Endothelial cell (in vitro differentiated cells): ENCODE measurements at places on chromosomes 13 and 19. TPM values are rescaled to one million over a fixed set of nuclear protein-coding genes. Genes with fewer than 3 reads are reported as not detected.
A peak's percentile ranks its signal among the peaks of the same experiment; 100 is the strongest.

DNA sequence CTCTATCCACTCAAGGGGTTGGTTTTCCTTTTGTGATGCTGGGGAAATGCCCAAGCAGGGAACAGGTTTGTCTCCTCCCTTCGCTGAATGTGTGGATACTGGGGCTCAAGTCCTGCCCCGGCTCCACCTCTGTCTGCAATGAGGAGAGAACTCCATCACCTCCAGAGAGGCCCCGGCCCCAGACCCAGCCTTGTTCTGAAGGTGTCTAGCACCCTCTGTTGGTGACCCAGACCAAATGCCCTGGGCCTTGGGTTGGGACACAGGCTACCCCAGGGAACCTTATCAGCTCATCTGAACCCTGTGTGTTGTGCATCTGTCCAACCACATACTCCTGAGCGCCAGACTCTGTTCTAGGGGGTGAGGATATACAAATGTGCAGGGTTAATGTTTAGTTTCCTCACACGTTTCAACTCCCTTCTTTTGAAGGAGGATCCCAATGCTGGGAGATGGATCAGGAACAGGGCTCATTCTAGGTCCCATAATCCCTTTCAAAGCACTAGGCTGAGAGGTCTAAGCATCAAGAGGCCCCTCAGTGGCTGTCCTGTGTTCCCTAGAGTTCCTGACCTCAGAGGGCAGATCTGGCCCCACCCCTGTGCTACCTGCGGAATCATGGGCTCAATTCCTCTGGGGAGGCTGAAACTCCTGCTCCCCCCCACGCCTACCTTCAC, 112.5 kb upstream of the SLC7A1 start:
- no peak overlapping the region for H3K4me3 ChIP-seq
- DNase-seq = peak; percentile 67
- H3K27me3 ChIP-seq = peaks cover 4% of the 10 kb centered on the region
- no peak overlapping the region for H3K27ac ChIP-seq

DNA sequence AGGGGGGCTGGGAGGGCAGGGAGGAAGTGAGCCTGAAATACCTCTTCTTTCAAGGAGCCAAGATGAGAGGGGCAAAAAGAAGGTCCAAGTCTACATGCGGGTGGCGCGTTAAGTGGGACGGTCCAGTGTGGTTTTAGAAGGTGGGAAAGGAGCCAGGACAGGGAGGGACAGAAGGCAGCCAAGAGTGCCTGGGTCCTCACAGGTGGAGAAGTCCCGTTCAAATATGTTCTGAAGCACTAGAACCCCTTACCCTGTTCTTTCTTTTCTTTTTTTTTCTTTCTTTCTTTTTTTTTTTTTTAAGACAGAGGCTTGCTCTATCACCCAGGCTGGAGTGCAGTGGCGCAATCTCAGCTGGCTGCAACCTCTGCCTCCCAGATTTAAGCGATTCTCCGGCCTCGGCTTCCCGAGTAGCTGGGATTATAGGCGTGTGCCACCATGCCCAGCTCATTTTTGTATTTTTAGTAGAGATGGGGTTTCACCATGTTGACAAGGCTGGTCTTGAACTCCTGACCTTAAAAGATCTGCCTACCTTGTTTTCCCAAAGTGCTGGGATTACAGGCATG, 7.4 kb downstream of the CAMSAP3 start:
- H3K27me3 ChIP-seq = peaks cover 5% of the 10 kb centered on the region
- DNase-seq = no peak

DNA sequence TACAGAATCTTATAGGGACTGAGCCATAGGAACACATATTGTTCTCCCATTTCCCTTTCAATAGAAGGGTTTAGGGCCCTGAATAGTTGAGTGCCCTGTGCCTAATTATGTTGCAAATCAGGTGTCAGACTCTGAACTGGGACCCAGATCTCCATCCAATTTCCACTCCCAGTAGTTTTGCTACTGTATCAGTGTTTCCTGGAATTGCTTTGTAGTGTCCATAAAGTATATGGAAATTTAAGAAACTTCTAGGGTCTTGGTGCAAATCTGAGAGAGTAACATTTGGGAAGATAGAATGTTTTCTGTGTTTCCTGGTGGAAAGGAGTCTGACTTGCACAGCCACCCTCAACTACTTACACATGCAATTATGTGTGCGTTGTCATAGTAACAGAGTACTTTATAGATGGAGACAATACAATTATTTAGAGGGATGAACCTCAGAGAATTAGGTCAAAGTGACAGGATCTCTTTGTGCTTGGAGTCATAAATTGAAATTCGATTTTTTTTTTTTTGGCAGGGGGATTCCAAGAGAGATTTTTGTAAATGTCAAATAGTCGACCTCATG, 646 bp upstream of the SLC10A2 start:
- no peak overlapping the region for H3K27ac ChIP-seq
- DNase-seq = no peak
- H3K36me3 ChIP-seq = no peaks in the 10 kb centered on the region

GRCh38 chr19:5006201-5006600, 37.3 kb downstream of the KDM4B start:
- no peak for DNase-seq
- H3K4me3 ChIP-seq = no peak overlapping the region
- peaks cover 6% of the 10 kb centered on the region for H3K4me1 ChIP-seq
- H3K27ac ChIP-seq = no peak overlapping the region
- peaks cover 12% of the 10 kb centered on the region for H3K36me3 ChIP-seq

DNA sequence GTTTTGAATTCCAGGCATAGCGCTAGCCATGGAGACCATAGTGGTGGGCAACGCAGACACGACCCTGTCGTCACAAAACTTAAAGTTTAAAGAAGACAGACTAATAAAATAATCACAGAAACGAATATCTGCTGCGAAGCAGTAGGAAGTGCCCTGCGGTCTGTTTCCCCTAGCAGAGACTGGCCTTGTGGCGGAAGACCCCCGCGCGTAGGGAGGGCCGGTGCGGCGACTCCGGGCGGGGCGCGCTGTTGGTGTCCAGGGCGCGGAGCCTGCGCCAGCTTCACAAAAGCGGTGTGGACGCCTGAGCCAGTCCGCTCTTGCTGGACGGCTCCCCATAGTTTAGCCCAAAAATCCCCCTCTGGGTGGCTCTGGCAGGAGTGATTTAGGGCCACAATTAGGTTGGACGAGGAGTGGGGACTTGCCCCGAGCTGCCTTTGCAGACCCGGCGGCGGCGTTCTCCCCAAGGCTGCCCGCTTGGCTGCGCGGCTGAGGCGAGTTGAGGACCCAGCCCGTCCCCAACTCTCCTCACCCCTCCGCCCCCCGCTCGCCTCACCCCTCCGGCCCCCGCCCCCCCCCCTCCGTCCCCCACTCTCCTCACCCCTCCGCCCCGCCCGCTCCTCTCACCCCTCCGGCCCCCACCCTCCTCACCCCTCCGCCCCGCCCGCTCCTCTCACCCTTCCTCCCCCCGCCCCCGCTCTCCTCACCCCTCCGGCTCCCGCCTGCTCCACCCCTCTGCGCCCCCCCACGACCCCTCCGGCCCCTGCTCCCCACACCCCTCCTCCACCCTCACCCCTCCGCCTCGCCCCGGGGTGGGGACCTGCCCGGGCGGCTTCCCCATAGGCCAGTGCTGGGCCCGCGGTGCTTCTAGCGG, 14.2 kb upstream of the LATS2 start:
- no peaks in the 10 kb centered on the region for H3K36me3 ChIP-seq
- peak overlapping the region; percentile 96 for H3K27ac ChIP-seq
- H3K27me3 ChIP-seq = peaks cover 12% of the 10 kb centered on the region
- peak; percentile 75 for DNase-seq

Gene CGB7
- total RNA-seq = not detected

DNA sequence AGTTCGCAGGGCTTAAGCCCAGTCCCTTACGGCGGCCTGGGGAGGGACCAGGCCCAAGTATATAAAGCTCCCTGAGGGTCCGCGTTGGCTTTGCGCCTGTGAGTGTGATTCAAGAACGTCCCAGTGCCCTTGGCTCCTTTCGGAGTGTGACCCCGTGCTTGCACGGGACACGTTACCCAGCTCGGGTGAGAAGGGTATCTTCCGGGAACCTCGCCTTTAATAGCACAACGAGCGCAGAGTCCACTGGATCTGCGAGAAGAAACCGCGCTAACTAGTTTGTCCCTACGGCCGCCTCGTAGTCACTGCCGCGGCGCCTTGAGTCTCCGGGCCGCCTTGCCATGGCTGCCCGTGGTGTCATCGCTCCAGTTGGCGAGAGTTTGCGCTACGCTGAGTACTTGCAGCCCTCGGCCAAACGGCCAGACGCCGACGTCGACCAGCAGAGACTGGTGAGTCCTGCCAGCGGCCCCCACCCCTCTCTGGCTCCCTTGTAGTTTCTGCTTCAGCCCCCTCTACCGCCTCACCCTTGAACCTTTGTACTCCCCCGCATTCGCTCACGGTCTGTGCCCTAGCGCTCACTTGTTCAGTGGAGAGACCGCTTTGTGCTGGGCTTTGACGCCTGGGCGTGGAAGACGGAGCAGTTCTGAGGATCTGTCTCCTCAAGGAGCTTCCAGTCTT, at the start of gene DNAJC15:
Gene DNAJC15, plus strand, starts transcription at position 298 of the 675 bp plus-strand sequence. Its CDS starts 41 bp downstream, at position 339.
- peak; percentile 73 for DNase-seq
- peak within 1 kb of the TSS; percentile 96 for H3K27ac ChIP-seq
- peak within 1 kb of the TSS; percentile 99 for H3K4me3 ChIP-seq

DNA sequence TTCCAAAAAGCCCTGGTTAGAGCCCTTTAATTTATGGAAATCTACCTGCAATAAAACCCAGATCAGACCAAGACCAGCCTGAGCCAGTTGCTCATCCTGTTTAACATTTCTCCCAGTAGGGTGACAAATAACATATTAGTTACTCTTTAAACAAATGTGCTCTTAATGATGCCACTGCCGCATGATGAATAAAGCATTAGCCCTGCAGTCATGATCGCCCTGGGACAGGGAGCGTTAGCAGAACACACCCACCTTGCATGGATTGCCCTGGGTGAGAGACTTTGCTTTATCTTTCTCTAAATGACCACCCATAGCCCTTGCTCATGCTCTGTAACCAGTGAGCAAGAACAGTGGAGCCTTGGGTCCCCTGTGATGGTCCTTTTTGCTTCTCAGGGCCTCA, 362.4 kb downstream of the ENOX1 start:
- H3K27ac ChIP-seq = no peak overlapping the region
- H3K4me3 ChIP-seq = no peak overlapping the region
- no peaks in the 10 kb centered on the region for H3K36me3 ChIP-seq
- DNase-seq = no peak

GRCh38 chr13:101398191-101398590, 18.1 kb downstream of the NALCN start:
- no peak overlapping the region for H3K4me3 ChIP-seq
- H3K36me3 ChIP-seq = no peaks in the 10 kb centered on the region
- no peak overlapping the region for H3K27ac ChIP-seq
- no peaks in the 10 kb centered on the region for H3K4me1 ChIP-seq
- no peaks in the 10 kb centered on the region for H3K27me3 ChIP-seq

DNA sequence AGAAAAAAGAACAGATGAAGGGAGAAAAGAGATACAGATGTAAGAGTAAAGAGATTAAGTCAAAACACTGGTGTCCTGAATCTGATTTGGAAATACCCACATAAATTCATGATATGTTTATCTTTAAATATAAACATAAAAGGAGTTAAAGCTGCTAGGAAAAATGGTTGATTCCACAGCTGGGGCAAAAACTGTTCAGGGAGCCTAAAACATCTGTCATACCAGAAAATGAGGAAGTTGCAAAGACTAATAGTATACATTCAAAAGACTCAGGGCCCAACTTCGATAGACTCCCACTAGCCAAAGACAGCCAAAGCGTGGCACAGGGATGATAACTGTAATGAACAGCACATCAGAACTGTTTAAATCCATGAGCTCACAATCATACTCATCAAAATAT, 62.0 kb downstream of the ABCC4 start:
- DNase-seq = no peak
- no peak overlapping the region for H3K27ac ChIP-seq
- no peak overlapping the region for H3K4me3 ChIP-seq
- H3K27me3 ChIP-seq = peaks cover 5% of the 10 kb centered on the region

Gene OR1M1
- not detected for total RNA-seq

Gene VWA8
- total RNA-seq = 8.2 TPM

- no peak for DNase-seq
- no peak overlapping the region for H3K27ac ChIP-seq
- H3K4me3 ChIP-seq = no peak overlapping the region
- no peaks in the 10 kb centered on the region for H3K4me1 ChIP-seq
- H3K27me3 ChIP-seq = peaks cover 5% of the 10 kb centered on the region
Measured at GRCh38 chr19:21580101-21580500, 74.7 kb downstream of the ZNF429 start.
